Activated T-helper 1 cell treated with Interleukin-2 at 50 U/mL for 16 hours (primary cell): ENCODE measurements at places on chromosomes 7 and 10.

DNA sequence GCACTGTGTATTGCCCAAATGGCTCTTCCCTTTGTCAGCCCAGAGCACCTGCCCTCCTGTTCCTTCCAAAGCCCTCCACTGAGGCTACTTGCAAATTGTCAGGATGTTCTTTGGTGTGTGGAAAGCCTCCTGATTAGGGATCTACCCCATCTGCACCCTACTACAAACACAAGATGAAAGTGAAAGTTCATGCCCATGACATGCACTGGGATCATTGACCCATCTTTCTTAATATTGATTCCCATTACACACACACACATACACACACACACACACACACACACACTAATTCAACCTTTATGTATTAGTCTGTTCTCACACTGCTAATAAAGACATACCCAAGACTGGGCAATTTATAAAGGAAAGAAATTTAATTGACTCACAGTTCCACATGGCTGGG, 213.7 kb upstream of the IGFBP3 start:
- no peak for DNase-seq

DNA sequence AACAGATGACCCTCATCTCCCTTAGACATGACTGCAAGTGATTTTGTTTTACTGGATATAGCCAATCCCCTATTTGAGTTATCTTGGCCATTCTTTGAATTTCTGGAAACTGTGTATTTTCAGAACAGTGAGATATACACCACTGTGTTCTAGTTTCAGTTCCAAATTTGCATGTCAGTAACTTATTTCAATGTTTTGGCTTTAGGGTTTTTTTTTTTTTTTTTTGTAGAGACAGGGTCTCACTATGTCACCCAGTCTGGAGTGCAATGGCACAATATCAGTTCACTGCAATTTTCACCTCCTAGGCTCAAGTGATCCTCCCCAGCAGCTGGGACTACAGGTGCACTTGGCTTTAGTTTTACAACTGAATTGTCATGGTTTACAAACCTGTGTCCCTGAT, 67.2 kb downstream of the ATAD1 start:
- no peak for DNase-seq

DNA sequence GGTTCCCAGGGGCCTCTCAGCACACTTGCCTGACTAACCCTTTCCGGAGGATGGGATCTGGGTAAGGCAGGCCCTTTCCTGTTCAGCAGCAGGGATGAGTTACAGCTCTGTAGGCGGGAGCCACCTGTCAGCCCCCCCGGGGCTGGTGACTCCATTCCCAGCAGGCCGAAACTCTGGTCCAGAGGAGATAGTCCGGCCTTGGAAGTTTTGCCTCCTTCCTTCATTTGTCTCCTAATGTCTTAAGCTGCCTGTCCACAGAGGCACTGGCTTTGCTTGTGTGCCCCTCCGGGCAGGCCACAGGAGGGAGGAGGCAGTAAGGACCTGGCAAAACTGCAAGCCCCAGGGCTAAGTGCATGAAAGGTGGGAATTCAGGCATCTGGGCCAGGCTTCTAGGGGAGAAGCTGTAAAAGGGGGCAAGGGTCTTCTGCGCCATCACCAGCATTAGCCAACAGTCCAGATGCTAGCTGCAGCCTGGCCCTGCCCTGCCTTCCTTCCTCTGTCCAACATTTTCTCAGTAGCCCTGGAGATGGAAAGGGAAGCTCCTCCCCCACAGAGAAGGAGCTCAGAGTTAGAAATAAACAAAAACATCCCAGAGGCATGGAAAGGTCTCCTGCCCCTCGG, 1.2 kb downstream of the ADIRF start:
- DNase-seq: no peak

- DNase-seq: no peak
These were observed 178.2 kb downstream of the SLC25A13 start for GRCh38 chr7:96143495-96144259.

- DNase-seq: no peak
These were observed 239.2 kb downstream of the CELF2 start for GRCh38 chr10:11256896-11257295.

DNA sequence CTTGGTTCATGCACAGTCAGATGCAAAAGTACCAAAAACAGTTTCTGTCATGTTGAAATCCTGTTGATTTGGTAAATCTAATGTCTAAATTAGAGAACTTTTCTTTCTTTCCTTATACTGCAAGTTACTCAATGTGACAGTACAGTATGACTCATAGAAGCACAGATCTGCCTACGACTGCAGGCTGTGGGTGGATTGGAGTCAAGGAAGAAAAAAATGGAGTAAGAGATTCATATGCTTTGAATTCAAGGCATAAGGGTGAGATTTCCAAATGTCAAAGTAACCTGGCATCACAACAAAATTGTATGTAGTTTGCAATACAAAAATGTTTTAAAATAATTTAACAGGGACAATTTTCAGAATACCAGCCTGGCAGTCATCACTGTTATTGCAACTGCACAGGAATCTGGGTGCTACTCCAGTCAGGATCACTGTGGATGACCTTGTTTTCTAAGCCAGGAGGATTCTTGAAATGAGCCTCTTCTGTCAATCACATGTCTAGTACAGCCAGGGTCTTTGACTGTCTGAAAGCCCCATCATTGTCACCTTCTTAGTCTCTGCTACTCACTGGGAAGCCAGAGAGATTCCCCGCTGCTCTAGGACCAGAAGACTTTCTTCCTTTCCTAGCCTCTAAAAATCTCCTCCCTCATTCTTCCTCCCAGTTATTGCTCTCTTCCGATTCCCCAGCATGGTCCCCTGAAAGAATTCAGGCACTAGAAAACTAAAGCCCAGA, 83.6 kb downstream of the CD36 start:
- DNase-seq: no peak

GRCh38 chr10:11026773-11027172, 9.1 kb downstream of the CELF2 start:
- no peak for DNase-seq

- no peak for DNase-seq
These were observed 58.4 kb downstream of the ZNF467 start for GRCh38 chr7:149714910-149715471.

DNA sequence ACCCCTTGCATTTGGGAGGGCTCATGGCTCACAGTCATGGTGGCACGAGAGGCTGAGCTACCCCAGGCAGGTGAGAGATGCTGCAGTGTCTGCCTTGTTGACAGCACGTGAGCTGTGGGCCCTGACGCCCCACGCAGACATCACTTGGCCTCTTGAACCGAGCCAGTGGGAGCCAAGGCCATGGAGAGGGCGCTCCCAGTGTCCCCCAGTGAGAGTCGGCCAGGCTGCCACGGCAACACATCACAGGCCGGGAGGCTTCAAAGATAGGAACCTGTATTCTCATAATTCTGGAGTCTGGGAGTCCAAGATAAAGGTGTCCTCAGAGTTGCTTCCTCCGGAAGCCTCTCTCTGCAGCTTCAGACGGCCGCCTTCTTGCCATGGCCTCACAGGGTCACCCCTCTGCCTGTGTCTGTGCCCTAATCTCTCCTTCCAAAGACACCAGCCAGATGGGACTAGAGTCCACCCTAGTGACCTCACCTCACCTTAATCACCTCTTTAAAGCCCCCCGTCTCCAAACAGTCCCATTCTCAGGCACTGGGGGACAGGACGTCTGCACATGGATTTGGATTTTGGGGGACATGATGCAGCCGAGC, 119.6 kb downstream of the KLF6 start:
- no peak for DNase-seq

DNA sequence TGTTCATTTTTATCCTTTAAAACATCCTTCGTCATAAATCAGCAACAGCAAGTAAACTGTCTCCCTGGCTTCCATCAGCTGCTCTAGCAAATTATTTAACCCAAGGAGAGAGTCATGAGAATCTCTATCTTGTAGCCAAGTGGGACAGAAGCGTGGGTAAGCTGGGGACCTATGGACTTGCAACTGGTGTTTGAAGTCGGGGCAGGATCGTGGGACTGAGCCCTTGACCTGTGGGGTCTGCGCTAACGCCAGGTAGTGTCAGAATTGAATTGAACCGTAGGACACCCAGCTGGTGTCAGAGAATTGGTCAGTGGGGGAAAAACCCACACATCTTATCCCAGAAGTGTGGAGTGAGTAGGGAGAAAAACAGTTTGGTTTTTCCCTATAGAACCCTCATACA, 13.4 kb downstream of the AIFM2 start:
- DNase-seq: no peak

DNA sequence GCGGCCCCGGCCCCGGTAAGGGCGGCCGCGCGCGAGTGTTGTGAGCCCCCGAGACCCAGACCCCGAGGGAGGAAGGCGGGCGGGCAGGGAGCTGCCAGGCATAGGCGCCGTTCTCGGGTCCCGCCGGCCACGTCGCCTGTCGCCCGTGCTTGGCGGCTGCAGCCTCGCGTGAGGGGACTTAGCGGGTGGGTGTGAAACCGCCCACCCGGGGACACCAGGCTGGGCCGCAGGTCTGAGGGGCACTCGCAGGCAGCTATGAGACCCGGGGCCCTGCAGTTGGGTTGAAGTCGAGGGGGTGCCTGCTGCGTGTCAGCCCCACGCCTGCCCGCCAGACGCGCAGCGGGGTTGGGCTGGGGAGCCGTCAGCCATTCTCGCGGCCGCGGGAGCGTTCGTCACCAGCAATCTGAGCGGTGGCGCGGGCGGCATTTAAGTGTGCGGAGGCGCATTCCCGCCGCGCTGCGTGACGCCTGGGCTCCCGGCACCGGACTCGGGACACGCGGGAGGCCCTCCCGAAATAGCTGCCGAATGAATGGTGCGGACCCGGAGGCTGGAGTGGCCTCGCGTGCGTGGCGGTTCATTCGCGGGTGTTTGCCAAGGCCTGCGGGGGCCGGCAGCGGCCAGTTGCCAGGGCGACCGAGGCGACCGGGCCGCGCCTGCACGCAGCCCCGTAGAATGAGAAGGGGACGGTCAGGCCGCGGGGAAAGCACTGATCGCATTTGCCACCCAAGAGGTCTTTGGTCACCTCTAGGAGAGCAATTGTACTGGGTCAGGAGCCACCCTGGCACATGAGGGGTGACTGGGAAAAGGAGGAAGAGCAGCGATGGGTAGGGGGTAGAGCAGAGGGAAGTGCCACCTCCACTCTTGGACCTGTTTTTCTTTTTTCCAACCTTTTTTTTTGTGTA, 750 bp downstream of the ZNF398 start:
- DNase-seq: peak; percentile 42

DNA sequence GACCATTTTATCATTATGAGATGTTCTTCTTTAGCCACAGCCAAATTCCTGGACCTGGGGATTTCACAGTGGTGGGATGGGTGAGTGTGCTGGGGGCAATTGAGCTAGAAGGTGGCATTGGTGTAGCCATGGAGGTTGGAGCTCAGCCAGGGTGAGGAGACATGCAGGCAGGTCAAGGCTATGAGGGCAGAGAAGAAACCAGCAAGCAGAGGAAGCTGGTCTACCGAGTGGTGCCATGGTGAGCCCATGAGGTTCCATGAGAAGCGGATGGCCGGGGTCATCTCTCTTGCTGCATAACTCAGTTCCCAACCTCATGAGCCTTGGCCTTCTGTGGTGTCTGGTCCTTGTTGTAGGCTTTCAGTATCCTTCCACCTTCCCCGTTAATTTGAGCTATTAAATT, 91.4 kb downstream of the CARD11 start:
- no peak for DNase-seq

DNA sequence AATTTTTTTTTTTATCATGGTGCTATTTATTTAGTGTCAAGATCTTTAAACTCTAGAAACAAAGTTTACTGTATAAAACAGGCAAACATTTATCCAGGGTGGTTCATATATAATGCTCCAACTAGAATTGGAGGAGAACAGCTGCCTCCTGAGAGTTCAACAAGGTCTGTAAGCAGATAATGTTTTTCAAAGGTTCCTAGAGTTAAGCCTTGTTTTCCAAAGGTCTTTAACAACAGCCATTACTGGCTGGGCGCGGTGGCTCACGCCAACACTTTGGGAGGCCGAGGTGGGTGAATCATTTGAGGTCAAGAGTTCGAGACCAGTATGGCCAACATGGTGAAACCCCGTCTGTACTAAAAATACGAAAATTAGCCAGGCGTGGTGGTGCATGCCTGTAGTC, 316.7 kb downstream of the CCDC3 start:
- no peak for DNase-seq

GRCh38 chr7:91875851-91876250, 4.7 kb downstream of the MTERF1 start:
- DNase-seq: no peak

GRCh38 chr10:59550061-59550460, 159.6 kb downstream of the SLC16A9 start:
- no peak for DNase-seq

DNA sequence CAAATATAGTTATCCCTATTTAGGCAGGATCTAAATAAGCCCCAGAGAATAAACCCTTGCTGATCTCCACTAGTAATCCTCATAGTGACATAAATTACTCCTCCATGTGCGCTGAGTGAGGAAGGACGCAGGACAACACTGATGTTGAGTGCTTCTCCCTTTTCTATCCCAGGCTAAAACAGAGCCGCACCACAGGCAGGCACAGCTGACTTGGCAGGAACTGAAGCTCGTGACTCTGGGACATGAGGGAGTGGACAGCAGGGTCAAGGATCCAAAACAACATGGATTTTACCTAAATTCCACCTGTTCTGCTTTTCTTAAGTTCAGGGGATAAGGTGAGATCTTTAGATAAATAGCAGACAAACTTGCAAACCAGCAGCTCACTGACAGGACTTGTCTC, 46.0 kb downstream of the VOPP1 start:
- no peak for DNase-seq

DNA sequence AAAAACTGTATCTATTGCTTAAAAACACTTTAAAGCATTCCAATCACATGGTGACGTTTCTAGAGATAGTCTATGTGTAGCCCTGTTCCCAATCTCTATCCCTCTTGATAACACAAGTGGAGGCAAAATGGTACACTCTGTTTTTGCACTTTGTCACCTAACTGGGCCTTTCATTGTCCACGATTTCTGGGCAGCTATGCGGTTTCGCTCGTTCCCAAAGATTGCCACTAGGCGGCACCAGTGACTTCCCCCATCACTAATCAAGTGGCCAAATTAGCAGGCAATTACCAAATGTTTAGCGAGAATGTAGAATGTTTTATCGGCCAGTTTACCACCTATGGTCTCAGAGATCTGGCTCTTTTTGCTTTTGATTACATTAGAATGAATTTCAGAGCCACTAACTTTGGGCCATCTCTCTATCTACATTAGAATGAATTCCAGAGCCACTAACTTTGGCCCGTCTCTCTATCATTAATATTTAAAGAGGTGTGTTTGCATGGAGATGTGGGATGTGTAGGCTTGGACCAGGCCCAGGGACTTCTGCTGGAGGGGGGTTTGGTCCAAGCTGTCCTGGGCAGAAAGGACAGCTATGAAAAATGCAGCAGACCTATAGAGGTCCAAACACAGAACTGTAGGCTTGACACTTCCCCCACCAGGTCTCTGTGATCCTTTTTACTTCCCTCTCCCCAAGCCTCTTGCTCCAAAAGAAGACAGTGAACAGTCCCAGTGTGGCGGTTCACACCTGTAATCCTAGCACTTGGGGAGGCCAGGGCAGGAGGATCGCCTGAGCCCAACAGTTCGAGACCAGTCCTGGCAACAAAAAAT, 90.1 kb downstream of the EPC1 start:
- DNase-seq: peak; percentile 44
